ENCODE measurements at places on chromosomes 13 and 19.

DNA sequence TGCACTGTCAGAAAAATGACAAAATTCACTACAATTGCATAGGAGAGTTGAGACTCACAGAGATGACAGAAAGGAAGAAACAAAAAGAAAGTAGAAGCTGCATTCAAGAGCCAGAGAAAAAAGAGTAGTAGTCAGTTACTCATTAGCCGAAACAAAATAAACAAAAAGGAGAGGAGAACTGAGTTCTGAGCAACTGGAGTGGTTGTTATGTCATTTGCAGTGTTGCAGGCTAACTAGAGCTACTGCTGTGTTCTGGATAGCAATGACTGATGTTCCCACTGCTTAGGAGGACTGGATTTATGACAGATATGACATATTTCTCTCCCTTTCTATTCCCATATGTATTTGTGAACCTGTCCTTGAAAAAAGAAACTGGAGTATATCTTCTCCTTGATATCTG, 482.6 kb downstream of the RFC3 start:
- no peak for DNase-seq

GRCh38 chr13:111011899-111012298, 97.0 kb upstream of the ANKRD10 start:
- DNase-seq = no peak

DNA sequence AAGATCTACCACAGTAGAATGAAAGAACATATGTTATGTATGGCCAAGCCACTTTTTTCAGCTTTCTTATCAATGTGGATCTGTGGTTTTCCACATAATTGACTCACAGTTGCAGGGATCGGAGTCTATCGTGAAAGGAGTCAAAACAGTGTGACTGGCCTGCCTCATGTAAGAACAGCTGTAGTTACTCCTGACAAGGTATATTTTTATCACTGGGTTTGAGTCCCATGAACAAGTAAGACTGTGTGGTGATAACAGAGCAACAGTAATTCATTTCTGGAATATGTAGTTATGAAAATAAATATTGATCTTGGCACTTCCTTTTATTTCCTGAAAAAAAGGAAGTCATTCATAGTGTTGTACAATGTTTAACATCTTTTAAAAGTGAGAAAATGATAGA, 416.6 kb downstream of the KLF12 start:
- DNase-seq = peak; percentile 13

GRCh38 chr19:38492181-38492813, 58.8 kb downstream of the RYR1 start:
- no peak for DNase-seq

GRCh38 chr13:44873461-44873860, 115.8 kb downstream of the NUFIP1 start:
- DNase-seq = peak; percentile 65

DNA sequence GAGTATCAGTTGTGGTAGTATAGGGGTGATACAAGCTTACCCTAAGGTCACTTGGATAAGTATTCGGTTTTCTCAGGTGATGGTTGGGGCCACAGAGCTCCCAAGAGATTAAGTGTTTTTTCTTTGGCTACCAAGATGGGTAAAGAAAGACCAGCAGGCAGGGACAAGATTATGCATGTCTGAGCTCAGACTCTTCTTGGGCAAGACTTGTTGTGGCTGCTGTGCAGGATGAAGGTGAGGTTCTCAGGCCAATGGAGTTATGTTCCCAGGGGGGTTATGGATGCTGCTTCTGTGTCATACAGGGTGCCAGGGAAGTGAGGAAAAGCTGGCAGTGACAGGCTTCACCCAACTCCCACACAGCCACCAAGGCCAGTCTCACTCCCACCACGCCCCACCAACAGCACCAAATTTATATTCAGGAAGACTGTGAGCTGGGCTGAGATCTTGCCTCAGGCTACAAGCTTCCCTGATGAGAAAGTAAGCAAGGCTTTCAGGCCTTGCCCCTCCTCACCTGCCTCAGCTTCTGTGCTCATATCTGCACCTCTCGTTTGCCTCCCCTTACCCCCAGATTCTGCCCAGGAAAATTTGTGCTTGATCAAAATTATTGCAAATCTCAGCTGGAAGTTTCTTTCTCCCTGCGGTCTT, 511.8 kb upstream of the SLITRK1 start:
- DNase-seq = no peak

DNA sequence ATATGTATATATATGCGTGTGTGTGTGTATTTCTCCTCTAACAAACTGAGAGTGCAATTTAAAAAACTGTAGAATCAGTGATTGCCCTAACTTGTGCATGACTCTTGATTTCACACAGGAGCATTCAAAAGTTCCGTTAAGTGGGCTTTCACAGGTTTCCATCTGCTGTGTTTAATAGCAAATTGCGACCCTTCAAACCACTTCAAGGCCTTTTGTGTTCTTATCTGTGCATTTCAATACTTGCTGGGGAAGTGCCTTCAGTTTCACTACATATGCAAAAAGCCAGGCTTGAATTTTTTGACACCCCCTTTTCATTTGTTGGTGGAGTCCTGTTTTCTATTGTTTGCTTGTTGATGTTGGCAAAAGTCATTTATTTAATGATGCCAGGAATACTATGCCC, 158.0 kb downstream of the TM9SF2 start:
- no peak for DNase-seq

DNA sequence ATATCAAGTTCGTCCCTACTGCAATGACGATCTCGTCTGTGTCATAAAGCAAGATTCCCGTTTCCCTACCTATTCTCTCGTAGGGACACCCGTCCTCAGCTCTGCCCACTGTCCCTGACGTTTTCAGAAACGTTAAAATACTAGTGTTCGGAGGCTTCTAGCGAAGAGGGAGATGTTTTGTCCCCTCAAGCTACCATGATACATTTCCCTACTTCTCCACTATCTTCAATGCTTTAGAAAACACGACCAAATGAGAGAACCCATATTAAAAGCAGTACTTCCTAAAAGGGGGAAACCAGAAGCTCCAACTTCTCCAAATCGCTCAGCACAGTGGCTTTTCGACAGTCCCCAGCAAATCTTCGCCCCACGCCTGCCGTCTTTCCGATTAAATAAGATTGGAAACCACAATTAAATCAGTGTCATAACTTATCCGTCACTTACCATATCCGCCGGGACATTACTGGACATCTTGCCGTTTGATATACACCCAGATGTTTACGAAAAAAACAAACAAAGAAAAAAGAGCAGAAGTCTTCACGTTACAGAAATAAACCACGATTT, 1.3 kb downstream of the UBL3 start:
- DNase-seq = peak; percentile 28

DNA sequence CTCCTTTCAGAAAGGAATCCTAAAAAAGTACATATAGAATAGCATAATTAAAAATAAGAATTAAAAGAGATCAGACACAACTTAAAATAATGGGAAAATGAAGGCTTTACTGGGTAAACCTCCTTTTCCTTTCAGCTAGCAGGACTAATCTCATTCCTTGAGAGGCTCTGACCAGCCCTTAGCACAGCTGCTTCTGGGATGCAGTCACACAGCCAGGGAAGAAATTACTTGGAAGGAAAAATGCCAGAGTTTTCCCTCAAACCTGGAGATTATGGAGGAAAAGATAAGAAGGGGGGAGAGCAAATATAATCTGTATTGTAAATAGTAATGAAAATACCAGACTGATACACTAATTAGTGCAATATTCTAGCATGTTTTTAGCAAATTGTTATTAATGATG, 91.8 kb downstream of the LRCH1 start:
- no peak for DNase-seq

- no peak for DNase-seq
Measured at GRCh38 chr13:75825594-75825993, 189.5 kb downstream of the LMO7 start.

- peak; percentile 78 for DNase-seq
Measured at GRCh38 chr13:112641456-112642089, 48.3 kb upstream of the ATP11A start.

DNA sequence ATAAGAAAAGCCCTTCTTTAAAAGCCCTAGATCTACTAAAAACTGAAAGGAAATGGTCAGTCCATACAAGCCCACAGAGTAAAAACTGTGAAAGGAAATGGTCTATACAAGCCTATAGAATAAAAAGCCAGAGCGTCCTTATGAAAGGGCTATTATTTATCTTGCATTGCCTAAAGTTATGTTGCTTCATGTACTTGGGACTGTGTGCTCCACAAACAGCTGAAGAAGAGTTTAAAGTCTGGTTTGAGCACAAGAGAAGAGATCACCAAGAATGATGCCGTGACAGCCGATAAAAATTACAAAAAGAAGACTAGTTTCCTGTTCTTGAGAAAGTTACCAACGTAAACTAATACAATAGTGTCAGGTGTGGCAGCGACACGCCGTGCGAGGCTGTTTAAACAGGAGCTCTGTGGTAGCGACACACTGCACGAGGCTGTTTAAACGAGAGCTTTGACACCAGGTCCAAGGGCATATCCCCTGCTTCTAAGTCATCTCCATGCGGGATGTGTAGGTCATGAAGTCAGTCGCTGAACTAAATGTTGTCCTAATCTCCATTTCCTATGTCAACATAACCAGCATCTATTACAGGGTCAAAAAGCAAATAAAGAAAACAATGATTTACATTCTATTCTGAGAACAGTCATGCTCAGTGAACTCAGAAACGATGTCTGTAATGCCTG, 24.9 kb downstream of the PCID2 start:
- no peak for DNase-seq

- no peak for DNase-seq
Measured at GRCh38 chr13:95924389-95924994, 128.7 kb downstream of the UGGT2 start.

DNA sequence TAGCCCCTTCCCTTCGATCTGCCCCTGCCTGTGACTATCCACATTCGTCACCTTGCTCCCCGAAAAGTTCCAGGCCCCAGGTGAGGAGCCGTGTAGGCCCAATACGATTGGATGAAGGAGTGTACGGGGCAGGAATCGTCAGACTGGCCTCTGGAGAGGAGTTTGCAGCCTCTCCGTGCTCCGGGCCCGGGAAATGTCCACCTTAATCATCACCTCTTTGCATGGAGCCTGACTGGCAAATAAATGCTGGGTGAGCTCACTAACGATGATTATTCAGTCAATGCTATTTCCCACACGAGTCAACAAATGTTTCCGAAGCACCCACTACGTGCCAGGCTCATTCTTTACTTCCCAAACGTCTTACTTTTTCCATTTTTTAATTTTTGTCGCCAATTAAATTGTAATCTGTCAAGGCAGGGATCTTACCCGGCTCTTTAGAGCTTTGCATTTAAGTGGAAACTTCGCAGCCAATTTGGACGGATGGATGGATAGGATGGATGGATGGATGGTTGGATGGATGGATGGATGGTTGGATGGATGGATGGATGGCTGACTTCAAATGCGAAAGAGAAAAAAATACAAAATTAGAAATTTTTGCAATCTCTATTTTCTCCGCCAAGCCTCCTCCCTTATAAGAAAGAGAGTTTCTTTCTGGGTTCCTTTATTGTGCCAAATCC, 45.8 kb downstream of the TGDS start:
- DNase-seq = peak; percentile 47

GRCh38 chr19:34336781-34337271, 28.2 kb upstream of the GPI start:
- no peak for DNase-seq

DNA sequence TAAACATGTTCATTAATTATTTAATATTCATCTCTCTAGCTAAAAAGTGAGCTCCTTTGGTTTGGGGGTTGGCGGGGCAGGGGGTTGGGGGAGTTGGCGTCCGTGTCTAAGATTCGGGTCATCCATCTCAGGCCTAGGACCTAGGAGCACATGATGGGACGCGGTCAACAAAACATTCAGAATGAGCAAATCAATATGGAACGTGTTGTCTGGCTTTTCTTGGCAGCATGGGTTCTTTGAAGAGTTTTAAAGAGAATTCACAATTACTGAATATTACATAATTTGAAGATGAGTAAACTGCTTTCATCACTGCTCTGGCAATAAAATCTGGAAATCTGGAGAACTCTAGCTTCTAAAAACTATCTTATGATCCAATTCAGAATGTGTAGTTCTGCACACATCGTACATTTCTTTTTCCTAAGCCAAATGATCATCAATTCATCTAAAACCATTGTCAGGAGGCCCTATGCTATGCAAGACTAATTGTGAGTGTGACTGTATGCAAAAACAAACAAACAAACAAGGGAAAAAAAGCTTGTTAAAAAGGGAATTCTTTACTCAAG, 5.4 kb upstream of the ARGLU1 start:
- DNase-seq = no peak

- DNase-seq = peak; percentile 14
Measured at GRCh38 chr19:3852614-3853254, 16.1 kb downstream of the ZFR2 start.

DNA sequence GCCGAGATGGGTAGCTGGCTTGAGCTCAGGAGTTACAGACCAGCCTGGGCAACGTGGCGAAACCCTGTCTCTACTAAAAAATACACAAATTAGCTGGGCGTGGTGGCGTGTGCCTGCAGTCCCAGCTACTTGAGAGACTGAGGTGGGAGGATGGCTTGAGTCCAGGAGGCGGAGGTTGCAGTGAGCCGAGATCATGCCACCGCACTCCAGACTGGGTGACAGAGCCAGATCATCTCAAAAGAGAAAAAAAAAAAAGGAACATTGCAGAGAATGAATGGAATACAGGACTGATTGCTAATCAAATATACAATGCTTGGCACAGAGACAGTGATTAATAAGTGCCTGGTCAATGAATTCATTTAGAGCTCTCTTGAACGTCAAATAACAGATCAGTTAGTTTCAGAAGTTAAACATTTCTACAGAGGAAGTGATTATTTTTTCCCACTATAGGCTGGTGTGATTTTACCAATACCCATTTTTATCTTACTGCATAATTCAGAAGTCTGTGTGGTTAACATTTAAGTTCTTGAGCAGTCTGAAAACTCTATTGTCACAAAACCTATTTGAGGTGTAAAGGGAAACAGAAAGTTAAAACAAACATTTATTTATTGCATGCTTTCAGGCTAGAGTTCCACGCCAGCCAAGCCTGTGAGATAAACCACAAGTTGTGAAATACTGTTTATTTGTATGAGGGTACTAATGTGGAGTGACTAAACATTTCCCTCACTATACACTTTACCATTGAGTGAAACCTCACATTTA, 7.7 kb upstream of the TBC1D4 start:
- peak; percentile 53 for DNase-seq

- no peak for DNase-seq
Measured at GRCh38 chr13:45336025-45336800, 4.8 kb downstream of the TPT1 start.

GRCh38 chr13:84910423-84910822, 888.8 kb downstream of the SLITRK6 start:
- no peak for DNase-seq

DNA sequence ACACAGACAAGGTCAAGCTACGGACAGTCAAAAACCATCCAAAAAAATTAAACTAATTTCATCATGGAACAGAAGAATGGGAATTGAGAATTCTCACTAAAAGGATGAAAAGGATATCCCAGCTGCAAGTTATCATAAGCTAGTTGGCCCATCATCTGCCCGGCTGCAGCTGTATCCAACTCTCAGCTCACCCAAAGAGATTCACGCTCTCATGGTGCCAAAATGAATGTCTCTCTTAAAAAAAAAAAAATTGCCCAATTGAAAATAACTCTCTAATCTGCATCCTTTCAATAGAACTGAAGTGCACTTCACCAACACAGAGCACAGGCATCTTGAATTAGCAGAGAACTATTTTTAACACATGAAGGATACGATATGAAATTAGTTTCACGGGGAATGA, 20.0 kb downstream of the ENOX1 start:
- DNase-seq = no peak
